DMS79 (cell line): ENCODE measurements at places on chromosomes 7 and 10.
A peak's percentile ranks its signal among the peaks of the same experiment; 100 is the strongest.

DNA sequence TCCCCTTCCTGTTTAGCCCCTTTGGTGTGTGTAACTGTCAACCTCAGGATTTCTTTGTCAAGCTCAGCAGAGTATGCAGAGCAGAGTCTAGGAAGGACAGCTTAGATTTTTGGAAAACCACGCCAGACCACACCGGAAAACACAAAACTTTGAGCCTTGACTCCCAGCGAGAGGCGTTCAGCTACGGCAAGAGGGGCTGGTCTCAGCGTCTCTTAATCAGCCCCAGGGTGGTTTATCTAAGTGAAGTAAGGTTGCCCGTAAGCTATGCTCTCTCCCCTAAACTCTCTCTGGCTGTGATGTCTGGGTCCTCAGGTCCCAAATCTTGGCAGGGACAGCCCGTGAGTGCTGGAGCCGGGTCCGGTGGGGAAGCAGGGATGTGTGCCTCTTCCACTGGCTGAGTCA is 230.9 kb downstream of the KLF6 start:
- DNase-seq, result no peak

DNA sequence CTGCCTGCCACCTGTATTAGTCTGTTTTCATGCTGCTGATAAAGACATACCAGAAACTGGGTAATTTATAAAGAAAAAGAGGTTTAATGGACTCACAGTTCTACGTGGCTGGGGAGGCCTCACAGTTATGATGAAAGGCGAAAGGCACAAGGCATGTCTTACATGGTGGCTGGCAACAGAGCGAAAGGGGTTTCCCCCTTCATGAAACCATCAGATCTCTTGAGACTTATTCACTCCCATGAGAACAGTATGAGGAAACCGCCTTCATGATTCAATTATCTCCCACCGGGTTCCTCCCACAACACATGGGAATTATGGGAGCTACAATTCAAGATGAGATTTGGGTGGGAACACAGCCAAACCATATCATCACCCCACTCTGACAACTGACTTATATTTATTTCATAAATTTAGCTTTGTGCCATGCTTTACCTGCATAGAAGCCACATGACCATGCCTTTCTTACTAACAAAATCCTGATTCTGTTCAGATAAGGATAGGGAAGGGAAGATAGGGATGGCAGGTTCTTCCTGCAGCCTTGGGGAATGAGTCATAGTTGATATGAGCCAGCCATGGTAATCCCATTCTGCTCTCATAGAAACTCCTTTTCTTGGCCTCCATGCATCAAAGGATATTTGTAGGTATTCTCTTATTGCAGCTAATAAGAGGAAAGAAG is 191.3 kb upstream of the AGK start:
- DNase-seq, result no peak

GRCh38 chr7:151046603-151047573 is 1.4 kb upstream of the ASIC3 start:
- peak; percentile 33 for DNase-seq

GRCh38 chr10:118595064-118595420 is 406 bp downstream of the PRLHR start:
- no peak for DNase-seq
